ENCODE measurements at places on chromosomes 16 and 17.

- DNase-seq: no peak
Measured at GRCh38 chr16:177394-177822, 928 bp downstream of the HBA1 start.

GRCh38 chr17:29412780-29413565 is 22.8 kb downstream of the TAOK1 start:
- no peak for DNase-seq

DNA sequence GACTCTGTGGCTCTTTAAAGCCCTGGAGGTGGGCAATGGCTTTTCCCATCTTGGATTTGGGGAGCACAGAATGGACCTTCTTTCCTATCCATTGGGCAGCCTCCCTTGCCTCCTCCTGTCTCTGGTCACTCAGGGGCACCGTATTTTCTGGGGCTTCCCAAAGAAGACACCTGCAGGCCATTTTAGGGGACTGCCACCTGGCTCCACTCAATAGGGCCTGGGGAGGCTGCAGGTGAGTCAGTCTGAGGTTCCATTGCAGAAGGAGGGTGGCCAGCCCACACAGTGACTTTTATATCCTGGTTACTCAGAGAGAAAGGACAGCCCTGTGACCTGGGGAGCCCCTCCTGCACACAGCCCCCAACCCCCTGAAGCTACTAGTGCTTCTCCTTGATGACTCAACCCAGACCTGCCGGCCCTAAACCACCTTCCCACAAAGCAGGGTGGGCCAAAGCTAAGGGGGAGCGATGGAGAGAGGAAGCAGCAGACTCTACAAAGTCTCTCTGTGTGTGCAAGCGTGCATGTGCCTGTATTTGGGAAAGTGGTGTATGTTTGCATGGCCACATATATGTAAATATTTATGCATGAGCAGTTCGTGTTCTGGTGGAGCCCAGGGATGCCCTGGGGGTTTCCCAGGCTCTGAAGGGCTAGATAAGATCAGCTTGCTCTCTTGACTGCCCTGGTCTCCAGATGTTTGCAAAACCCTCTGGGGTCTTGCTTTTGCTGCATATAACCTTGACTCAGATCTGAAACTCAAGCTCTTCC is 5.0 kb downstream of the CX3CL1 start:
- no peak for DNase-seq

DNA sequence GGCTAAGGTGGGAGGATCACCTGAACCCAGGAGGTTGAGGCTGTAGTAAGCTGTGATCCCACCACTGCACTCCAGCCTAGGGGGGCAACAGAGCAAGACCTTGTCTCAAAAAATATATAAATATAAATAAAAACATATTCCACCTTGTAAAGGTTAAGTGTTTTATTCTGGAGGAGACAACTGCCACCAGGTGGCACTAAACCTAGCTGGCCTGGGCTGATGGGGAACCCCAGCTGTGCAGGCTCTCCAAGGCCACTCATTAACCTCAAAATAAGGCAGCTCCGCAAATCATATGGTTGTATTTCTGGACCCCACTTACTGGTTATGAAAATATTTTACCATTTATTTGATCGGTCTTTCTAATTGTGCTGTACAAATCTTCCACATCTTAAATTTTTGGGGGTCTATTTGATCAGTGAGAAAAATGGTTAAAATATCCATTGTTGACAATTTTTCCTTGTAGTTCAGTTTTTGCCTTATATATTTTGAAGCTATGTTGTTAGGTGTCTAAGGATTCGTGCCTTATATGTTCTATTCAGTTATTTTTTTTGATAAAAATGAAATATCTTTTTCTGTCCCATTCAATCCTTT is 8.5 kb upstream of the ICAM2 start:
- DNase-seq: no peak

DNA sequence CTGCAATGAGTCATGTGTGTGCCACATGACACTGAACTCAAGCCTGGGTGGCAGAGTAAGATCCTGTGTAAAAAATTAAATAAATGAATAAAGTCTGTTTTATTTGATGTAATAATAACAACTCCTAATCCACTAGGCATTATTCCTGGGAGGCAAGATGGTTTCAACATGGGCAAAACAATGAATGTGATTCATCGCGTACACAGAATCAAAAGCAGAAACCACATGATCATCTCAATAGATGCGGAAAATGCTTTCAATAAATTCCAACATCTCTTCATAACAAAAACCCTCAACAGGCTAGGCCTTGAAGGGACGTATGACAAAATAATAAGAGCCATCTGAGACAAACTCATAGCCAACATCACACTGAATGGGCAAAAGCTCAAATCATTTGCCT is 195.4 kb downstream of the CDH11 start:
- DNase-seq: no peak

DNA sequence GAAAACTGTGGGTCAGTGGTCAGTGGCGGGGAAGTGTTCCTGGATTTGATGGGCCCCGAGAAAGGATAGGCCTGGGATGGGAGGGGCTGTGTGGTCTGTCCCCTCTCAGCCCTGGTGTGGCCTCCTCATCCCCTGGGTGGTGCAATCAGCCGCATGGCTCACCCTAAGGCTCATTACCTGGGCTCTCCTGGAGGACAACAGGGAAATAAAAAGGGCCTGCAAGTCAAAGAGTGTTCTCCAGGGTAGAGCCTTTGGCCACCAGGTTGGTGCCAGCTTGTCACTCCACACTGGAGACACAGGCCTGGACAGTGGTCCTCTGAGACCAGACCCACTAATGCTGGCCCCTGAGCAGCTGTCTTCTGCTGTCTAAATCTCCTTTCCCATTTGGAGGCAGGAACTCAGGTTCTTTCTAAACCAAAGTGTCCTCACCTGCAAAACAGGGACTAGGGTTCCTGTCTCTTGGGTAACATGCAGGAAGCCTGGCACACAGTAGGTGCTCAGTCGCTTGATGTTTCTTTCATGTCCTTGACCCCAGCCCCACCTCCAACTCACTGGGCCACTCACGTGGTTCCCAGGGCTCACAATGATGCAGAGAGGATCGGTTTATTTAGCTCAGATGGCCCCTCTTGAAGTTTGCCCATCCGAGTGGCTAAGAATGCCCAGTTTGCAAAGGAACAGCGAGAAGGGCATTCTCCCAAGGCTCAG is 2.4 kb downstream of the NDRG4 start:
- no peak for DNase-seq

GRCh38 chr16:72493716-72494415 is 321.9 kb upstream of the PMFBP1 start:
- DNase-seq: no peak

- no peak for DNase-seq
Measured at GRCh38 chr16:2339521-2340484, 725 bp downstream of the ABCA3 start.

- DNase-seq: no peak
Measured at GRCh38 chr16:48539485-48540221, 70.3 kb downstream of the N4BP1 start.

DNA sequence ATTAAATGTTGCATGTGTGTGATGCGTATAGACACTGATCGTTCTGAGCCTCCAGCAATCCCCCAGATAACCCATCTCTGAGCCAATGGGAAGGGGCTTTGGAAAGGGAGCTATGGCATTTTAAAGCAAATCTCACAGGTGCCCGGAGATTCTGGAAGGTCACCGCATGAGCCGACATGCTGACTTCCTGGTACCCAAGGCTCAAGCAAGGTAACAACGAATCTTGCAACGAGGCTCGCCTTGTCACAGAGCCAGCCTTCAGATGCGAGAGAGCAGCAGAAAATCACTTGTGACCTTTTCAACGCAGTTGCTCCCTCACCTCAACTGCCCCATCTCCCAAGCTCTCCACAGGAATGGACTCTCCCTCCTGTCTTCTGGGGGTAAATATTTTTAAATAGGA is 154.8 kb upstream of the CDH5 start:
- no peak for DNase-seq

GRCh38 chr17:27216836-27217235 is 77.1 kb upstream of the WSB1 start:
- no peak for DNase-seq

GRCh38 chr16:76318565-76318964 is 41.4 kb downstream of the CNTNAP4 start:
- DNase-seq: no peak

DNA sequence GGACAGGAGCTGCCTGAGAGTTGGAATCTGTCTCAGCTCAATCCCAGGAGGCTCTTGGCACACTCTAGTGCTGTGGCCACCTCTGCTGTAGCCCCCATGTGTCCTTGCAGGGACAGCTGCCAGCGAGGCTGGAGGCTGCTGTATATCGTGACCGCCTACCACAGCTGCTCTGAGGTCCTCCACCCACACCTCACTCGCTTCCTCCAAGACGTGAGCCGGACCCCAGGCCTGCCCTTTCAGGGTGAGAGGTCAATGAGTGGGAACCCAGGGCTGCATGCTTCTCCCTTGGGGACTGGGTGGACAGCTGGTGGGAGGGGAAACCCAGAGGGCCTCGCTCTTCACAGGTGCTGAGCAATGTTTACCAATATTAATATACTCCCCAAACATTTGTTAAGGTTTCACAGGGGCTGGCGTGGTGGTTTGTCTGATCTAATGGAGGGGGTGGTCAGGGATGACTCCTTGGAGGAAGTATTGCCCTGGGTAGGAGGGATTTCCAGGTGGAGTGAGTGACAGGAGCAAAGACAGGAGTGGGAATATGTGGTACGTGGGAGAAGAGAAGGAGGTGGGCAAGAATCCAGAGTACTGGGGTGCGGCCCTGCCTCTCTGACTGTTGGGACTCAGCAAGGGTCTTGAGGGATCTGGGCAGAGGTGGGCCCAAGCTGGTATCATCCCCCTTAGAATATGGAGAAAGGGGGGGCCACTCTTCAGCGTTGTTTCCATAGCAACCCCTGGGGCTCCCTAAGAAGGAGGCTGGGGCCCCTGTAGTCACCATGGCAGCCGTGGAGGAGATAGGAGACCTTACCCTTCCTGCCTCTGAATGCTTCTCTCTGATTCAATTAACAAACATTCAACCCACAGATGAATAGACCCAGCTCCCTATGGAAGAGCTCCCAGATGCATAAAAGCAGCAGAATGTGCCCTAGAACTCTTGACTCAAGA is 22.2 kb upstream of the ALKBH5 start:
- DNase-seq: no peak

GRCh38 chr17:43988301-43988700 is 16.1 kb upstream of the NAGS start:
- no peak for DNase-seq

- DNase-seq: no peak
Measured at GRCh38 chr17:7886227-7887037, 2.2 kb upstream of the CHD3 start.

DNA sequence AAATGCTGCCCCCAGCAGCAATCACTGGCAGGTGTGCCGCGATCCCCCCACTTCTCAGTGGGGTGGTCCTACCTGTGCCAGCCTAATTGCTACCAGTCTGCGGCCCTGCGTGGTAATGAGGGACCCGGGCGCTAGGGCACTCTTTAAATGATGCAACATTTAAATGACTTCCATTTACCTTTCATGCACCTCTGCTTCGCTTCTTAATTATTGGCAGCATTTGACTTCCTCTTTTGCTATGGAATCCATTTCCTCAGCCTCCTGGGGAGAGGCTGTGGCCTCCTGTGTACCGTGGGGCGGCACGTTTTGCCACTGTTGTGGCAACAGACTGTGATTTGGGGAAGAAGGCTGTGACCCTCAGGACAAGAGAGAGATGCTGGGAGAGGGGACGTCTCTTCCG is 86.1 kb downstream of the RPA1 start:
- no peak for DNase-seq

DNA sequence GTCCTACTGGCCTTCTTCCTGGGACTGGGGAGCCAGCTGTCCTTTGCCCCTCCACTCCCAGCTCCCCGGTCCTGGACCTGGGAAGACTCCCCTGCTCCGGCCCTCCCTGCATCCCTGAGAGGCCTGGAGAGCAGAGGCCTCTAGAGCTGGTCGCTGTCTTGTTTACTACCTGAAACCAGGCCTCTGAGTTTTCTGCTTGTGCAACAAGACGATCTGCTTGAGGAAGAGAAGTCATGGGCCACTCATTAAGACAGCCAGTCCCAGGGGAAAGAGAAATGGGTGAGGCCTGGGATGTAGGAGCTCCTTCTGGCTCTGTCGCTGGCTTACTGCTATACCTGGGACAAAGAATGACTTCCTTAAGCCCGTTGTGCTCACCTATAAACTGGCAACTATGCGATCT is 29.8 kb upstream of the GPRC5C start:
- no peak for DNase-seq

DNA sequence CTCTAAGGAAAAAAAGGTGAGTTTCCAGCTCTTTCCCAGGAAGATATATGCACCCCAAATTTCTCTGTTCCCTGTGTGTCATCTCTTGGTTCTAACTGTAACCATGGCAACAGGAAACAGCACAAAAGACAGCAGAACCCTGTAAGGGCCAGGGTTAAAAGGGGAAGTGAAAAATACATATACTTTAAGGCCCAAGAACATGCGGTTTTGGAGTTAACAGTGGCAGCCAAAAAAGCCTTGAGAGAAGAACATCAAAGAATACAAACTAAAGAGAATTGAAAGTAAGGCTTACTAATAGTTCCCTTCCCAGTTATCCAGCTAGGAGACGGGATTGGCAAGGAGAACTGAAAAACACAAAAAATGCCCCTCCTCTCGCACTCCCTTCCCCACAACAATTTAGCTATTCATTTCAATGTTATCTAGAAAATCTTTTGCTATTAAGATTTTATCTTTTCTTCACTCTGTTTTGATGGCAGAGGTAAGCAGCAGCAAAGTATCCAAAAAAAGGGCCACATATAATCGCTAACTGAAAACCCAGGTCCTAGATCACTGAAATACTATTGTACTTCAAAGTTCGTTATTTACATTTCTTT is 1.5 kb downstream of the SPOP start:
- DNase-seq: no peak

DNA sequence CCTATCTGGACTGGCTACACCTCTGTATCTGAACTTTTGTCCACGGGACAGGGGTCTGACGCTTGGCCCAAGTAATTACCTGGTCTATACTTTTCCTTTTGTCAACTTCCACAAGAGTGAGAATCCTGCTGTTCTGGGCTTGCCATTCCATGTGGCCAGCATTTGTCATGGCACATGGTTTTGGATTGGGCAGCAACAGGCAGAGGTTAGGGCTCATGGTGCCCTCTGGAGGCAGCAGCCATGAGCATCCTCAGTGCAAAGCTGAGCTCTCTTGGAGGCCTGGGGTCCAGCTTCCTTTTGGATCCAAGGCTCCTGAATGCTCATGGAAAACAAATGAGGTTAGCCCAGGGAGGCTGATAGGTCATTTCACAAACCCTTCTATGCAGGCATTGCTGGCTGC is 7.5 kb upstream of the EDC4 start:
- no peak for DNase-seq

All from thoracic aorta (tissue), 2 donors.